ENCODE measurements at places on chromosomes 6 and 20.

DNA sequence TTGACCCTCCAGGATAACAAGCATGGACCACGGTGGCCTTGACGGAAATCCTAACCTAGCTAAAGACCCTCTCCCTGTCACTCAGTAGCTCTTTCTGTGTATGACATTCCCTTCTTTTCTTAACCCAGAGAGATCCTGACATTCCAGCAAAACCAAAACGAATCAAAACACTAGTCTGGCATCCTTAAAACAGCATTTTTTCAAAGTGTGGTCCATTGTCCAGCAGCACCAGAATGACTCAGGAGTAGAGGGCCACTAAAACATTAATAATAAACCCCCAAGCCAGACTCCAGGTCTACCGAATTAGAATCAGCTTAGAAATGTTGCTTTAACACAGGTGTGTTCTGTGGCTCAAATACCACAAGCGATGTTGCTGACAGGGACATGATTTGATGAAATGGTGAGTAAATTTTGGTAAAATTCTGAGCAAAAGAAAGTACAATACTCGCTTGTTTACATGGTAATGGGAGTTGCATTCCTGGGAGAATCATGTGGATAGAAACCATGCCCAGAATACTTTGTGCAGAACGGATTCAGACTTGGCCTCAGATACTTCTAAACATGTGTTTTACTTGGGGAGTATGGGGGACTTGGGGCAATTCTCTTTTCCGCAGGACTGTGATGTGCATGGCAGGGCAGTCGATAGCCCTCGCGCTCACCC lies 174.2 kb upstream of the KCNG1 start:
- no peak for DNase-seq

DNA sequence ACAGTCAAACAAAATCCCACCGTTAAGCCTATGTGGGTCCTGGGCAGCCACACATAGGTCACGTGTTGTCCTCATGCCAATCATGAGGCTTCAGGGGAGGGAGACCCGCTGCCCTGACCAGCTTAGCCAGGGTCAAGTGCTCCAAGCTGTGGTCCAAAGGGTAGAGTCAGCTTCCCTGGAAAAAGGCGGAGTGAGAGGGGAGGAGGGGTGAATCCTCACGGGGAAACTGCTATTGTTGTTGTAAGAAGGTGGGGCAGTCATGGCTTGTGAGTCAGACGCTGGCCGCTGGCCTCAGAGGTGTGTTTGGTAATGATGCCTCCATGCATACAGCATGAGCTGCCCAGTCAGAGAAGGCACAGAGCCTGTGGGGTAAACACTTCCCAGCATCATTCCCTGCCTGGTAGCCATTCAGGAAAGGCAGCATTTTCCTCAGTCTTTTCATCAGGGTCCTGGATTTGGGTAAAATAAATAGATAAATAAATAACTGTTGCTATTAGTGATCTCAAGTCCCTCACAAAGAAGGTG lies 8.7 kb downstream of the CST3 start:
- DNase-seq, result no peak

DNA sequence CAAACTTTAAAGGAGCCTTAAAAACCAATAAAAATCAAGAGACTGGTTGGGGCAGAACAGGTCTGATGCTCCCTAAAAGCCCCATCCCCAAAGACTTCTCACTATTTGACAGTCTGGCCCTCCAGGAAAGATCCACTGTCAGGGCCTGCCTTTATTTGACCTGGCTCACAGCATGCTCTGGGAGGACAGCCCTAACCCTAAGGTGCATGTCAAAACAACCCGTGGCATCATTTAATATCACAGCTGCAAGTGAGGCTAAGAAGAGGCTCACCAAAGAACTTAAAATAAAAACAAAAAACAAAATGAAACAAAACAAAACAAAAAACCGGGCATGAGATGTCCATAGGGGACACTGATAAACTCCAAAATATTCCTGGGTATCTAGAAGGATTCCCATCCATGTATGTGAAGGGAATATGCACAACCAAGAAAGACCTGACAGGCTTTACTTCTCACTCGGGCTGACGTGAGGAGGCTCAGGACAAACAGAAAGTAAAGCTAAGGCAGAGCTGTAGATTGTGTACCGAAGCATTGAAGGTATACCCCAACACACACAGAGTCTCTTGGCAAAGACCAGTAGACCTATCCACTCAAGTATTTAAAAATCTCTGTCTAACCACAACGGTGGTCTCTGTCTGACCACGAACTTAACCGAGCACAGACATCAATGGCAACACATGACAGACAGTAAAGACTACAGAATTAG lies 57.3 kb downstream of the AHI1 start:
- no peak for DNase-seq

DNA sequence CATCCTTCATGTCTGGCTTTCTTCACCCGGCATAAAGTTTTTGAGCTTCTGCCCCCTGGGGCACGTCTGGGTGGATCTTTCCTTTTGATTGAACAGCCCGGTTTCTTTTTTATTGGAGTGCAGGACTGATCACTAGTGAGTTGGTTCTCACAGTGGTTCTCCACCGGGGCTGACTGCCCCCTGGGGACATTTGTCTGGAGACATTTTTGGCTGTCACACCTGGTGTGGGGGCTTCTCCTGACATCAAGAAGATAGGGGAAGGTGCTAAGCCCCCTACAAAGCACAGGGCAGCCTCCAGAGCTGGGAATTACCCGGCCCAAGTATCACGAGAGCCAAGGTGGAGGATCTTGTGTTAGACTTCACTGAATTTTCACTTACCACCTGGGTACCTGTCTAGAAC lies 25.7 kb upstream of the IRF4 start:
- DNase-seq, result no peak

- DNase-seq, result no peak
Measured at GRCh38 chr6:100184473-100184872, 190.4 kb upstream of the MCHR2 start.

DNA sequence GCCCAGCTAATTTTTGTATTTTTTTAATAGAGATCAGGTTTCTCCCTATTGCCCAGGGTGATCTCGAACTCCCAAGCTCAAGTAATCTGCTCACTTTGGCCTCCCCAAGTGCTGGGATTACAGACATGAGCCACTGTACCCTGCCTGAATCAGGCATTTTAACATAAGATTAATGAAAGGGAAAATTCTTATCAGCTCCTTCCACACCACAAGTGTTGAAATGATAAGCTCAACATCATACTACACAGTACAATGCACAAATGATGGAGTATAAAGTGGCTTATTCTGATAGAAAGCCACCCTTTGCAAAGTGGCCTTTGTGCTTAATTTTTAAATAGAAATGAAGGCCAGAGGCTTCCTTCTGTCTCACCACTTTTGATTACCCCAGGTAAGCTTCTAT lies 71.3 kb upstream of the MCHR2 start:
- no peak for DNase-seq

GRCh38 chr6:5173810-5174209 lies 86.9 kb downstream of the LYRM4 start:
- no peak for DNase-seq

GRCh38 chr6:118283766-118284165 lies 264.3 kb upstream of the PLN start:
- DNase-seq, result no peak

GRCh38 chr6:41255638-41256246 lies 27.6 kb downstream of the TREML4 start:
- DNase-seq, result no peak

- no peak for DNase-seq
Measured at GRCh38 chr6:33692760-33693158, 18.7 kb downstream of the UQCC2 start.
